ENCODE measurements at places on chromosomes 12 and 14.

- DNase-seq: no peak
These were observed 126.5 kb upstream of the CCND2 start for GRCh38 chr12:4147031-4147481.

DNA sequence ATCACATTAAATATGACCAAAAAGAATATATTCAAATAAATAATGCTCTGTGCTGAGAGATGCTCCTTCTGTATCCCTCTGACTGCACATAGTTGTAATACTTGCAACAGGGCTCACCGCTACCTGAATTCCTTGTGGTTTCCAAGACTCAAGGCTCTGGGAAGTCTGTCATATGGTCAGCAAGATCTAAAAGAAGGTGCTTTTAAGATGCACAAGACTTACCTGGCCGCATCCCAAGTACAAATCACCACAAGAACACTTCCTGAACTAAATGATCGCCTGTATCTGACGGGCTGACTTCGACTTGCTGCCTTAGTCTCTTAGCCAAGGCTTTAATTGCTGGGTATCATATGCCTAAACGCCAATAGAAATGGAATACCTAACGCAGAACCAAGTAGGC, 67.2 kb downstream of the HECTD4 start:
- peak; percentile 68 for DNase-seq

- DNase-seq: no peak
These were observed 364.9 kb upstream of the GARIN6 start for GRCh38 chr12:99282624-99283023.

DNA sequence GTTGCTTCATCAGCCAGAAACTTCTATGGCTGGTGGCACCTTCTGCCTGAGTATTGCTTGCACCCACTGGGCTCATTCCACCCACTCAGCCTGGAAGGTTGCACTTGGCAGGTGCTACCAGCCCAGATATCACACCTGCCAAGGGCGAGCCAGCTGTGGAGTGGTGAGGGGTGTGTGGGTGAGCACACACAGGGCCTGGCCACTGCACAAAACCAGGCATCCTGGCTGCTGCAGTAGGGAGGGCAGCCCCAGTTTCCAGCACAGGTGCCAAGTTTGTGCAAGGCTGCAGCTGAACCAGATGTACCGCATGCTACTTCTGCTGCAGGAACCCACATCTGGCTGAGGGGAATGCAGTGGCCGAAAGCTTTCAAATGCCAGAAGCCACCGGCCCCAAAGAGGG, 1147.8 kb downstream of the FSCB start:
- DNase-seq: no peak

DNA sequence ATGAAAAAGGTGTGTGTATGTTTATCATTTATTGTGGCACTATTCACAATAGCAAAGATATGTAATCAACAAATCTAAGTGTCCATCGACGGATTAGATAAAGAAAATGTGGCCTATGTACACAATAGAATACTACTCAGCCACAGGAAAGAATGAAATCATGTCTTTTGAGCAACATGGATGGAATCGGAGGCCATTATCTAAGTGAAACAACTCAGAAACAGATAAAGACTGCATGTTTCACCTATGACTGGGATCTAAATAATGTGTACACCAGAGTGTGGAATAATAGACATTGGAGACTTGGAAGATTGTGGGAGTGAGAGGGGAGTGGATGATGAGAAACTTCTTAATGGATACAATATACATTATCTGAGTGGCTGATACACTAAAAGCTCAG, 44.0 kb downstream of the CCER1 start:
- DNase-seq: peak; percentile 47

DNA sequence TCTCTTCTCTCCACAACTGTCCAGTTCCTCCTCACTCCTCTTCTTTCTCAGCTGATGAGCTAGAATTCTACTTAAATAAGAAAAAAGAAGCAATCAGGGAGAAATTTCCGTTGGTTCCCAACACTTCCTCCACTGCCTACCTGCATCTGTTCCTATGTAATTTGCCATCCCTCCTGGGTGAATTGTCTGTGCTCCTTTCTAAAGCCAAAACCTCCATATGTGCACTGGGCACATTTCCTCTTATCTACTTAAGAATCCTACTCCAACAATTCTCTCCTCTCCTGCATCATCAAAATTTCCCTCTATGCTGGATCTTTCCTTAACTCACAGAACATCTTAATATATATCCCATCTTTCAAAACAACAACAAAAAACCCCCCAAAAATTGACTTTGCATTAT, 35.2 kb downstream of the GPR65 start:
- no peak for DNase-seq

GRCh38 chr12:119593578-119594398, at the start of gene TMEM233:
Gene TMEM233, plus strand, starts transcription at chr12:119593774. Its CDS starts 75 bp downstream, at chr12:119593849.
- DNase-seq: no peak

GRCh38 chr12:89704457-89704856, 4.2 kb downstream of the ATP2B1 start:
- DNase-seq: no peak

DNA sequence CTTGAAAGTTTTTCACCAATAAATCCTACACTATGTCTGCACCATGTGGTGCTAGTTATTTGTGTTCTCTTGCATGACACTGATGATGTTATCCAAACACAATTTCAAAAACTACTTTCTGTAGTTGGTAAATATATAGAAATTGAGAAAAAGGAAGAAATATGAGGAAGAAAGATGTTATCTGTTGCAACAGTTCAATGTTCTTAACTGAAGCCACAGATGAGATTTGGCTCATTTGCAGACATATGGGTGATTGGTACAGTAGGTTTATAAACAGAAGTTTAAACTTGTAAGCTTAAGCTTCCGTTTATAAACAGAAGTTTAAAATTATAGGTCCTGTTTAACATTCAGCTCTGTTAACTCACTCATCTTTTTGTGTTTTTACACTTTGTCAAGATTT, at the start of gene CLEC12A:
TSS of gene CLEC12A (plus strand) at position 229 of the 400 bp plus-strand sequence. CDS start 188 bp downstream, outside the sequence.
- DNase-seq: no peak

- peak; percentile 49 for DNase-seq
These were observed 763.9 kb downstream of the NRXN3 start for GRCh38 chr14:78933948-78934524.

DNA sequence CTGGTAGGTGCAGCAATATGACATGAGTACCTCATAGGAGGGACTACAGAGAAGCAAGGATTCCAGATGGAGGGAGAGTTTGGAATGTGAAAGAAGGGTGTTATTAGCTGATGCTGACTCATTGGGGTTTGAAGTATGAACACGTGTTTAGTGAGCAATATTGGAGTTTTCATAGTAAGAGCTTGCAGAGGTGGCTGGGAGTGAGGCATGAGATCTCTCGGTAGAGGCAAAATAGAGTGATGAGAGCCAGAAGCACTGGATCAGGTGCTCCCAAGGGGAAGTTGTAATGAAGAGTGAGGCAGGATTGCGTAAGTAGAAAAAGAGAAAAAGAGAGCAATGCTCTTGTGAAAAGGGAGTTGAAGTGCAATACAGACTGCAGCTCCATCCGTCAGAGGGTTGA, 42.1 kb downstream of the MGST1 start:
- peak; percentile 88 for DNase-seq

GRCh38 chr14:64391113-64391725, 3.1 kb downstream of the MTHFD1 start:
- no peak for DNase-seq

DNA sequence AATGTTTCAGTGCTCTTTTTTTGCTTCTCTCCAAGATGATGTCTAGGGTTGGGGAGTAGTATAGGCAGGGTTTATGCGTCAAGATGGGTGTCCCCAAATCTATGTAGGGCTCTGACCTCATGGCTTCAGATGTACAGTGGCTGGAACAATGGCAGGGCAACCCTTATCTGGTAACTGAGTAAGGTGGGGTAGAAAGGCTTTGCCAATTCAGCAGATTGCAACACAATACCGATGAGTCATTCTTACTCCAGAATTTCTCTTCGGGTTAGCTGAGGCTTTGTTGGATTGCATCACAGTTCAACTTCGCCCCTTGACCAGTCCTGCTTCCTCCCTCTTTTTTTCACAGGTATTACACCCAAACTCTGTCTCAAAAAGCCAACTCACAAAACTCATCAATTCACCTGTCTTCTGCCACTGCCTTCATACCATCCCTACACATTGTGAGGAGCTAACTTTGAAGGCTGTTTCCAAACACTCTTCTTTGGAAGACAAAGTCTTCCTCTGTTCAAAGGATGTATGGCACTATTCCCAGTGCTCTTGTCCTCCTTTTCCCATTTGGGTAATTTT, 190.2 kb upstream of the CNOT2 start:
- peak; percentile 67 for DNase-seq

DNA sequence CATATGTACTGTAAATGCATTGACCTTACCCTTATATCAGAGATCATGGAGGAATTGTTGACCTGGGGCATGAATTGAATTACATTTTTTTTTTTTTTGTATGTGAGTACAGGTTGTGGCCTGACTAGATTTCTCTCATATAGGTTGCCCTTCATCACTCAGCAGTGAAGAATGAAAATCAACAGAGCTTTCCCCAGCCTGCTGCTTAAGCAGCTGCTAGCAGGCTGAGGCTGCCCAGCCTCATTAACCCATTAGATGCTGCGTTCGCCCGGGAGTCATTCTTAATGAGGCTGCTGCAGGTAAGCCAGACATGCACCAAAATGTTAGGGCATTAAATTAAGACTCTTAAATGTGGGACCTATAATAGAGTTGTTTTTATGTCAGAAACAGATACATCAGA, 236.0 kb downstream of the ETNK1 start:
- no peak for DNase-seq

- peak; percentile 62 for DNase-seq
These were observed 14.8 kb upstream of the APOF start for GRCh38 chr12:56377310-56377988.

- no peak for DNase-seq
These were observed 145.3 kb downstream of the SSPN start for GRCh38 chr12:26340649-26341048.

DNA sequence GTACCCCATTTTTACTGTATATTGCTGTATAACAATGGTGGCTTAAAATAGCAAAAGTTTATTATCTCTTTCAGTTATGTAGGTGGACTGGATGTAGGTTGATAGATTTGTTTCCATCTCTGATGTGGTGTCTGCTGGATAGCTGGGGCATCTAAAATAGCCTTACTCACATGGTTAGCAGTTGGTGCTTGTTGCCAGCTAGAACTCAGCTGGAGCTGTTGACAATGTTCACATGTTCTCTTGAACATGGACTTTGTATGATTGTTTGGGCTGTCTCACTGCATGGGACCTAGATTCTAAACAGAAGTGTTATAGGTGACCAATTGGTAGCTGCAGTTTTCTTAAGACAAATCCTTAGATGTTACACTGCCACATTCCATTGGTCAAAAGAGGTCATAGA, 126.9 kb downstream of the GPHN start:
- no peak for DNase-seq

DNA sequence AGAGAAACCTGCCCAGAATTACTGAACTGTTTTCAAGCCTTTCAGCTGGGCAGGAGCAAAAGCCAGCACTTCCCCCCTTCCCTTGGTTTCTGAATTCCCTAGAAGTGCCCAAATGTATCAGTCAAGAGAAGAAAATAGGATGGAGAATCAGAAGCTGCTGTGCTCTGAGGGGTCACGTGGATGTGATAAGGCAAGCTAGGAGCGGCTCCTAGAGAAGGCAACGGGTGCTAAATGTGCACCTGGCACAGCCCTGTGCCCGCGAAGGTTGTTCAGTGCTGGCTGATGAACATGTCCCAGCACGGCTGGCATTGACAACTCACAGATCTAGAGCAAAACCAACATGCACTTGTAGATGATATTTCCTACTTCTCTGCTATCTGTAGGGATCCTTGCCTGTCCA, 8.3 kb downstream of the EMG1 start:
- DNase-seq: no peak

- peak; percentile 69 for DNase-seq
These were observed 377.8 kb downstream of the DPF3 start for GRCh38 chr14:72515779-72516770.

DNA sequence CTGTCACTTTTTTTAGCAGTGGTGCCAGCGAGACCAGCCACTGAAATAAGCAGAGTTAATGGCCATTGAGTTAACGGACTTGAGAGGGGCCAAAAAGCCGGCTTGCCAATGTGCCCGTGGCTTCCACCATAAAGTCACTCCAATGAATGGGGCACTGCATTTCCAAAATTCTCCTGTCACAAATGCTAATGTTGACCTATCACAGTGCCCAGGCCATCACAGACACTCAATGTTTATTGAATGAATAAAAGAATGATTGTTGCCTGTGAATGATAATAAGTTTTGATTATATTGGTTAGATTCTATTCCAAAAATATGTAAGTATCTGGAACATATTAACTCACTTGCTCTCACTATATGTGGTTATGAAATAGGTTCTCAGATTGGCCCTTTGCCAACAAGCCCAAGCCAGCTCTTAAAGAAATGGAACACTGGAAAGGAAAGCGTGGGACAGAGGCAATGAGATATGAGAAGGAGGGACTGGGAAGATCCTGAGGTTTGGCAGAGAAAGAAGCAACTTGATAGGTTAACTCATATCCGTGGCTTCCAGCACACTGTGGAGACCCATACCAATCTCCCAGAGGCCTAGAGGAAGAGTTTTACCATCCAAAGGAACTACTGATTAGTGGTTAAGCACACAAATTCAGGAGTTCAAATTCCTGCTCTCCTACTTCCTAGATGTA, 108.7 kb downstream of the BTG1 start:
- DNase-seq: peak; percentile 67

GRCh38 chr14:68568907-68569897, 223.7 kb downstream of the ZFP36L1 start:
- DNase-seq: no peak

- DNase-seq: no peak
These were observed 22.7 kb upstream of the EIF5 start for GRCh38 chr14:103311171-103311997.

DNA sequence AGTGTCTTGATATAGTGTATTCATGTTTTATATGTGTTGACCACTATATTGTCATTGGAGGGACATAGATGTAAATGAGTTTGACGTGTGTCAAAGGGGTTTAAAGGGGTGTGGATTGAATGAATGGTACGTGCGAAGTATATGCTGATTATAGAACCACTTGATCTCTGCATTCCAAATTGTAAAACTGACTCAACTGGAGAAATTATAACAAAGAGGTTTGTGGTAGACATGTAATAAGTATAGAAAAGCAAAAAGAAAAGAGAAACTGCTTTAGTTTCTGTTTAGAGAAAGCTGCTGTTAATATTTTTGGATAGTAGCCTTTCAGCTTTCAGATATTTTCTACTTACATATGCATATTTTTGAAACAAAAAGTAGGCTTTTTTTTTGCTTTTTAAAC, 8.9 kb upstream of the MYRFL start:
- no peak for DNase-seq

DNA sequence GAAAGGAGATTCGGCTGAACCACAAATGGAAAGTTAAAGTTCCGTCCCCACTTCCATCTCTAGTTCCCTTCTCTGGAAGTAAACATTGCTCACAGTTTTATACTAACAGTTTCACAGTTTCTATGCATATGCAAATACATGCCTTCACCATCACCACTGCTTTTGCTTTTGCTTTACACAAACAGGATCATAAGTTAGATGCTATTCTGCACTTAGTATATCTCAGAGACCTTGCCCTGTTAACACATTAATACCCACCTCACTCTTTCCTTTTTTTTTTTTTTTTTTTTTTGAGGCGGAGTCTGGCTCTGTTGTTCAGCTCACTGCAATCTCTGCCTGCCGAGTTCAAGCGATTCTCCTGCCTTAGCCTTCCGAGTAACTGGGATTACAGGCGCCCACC, 890 bp downstream of the TEP1 start:
- no peak for DNase-seq
